Stimulated activated CD4-positive, alpha-beta T cell treated with anti-CD3 and anti-CD28 coated beads, Interleukin-1b, Interleukin-23, amount 100 ng/mL, for 1 hour (primary cell): ENCODE measurements at places on chromosomes 4 and X.

DNA sequence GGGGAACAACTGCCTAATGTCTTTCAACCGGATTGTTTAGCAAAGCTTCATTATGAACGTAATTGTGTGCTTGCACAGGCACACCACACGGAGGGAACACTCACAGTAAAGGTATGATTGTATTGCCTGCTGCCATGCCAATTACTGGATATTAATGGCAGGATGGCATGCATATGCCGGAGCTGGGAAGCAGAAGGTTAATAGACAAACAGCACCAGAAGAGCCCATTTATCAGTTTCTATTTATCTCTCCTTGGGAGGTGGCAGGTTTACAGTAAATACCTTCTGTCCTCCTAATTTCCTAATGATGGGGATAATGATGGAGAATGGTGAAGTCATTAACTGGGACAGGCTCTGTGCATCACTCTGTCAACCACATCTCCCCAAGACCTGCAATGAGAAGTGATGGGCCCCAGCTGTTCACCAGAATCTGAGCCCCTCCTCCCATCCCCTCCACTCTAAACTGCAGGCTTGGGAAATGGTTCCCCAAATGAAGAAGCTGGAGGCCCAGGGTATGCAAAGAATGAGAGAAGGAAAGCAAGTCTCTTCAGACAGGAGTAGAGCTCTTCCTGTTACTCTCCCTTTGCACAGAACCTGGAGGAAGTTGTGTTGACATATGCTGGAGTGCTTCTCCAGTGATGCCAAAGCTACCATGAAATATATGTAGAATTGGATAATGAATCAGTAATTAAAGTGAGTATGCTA, 160.8 kb downstream of the NAA11 start:
- DNase-seq: no peak

- no peak for DNase-seq
These were observed 16.4 kb downstream of the ZNF732 start for GRCh38 chr4:288891-289290.

DNA sequence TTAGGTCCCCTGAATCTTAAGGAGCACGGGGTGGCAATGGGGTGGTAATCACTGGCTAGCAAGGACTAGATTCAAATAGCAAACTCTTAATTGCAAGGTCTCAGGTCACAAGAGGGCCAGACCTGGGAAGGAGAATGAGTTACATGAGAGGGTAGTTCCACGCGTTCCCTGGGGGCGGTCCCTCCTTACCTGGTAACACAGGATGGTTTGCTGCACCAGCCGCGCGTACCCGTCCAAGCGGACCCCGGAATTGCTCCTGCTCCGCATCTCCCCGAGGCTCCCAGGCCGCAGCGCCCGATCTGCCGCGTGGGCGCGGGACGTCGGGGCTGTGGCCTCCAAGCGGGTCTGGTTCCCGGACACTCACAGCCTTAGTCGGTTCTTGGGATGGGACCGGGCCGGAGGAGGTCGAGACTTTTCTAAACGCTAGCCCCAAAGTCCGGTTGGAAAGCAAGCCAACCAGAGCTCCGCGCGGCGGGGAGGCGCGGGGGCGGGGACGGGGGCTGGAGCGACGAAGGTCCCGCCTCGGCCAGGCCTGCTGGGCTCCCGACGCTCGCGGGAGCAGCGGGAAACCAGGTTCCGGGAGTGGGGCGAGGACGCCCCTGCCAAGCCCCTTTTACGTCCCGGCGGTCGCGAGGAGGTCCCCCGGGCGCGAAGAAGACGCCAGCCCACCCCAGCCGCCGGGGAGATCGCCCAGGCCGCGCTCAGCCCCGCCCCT, at the start of gene PHKA2:
Gene PHKA2 (minus strand): TSS at position 449 of the 715 bp plus-strand sequence. CDS start 182 bp downstream, at position 267.
- no peak for DNase-seq

DNA sequence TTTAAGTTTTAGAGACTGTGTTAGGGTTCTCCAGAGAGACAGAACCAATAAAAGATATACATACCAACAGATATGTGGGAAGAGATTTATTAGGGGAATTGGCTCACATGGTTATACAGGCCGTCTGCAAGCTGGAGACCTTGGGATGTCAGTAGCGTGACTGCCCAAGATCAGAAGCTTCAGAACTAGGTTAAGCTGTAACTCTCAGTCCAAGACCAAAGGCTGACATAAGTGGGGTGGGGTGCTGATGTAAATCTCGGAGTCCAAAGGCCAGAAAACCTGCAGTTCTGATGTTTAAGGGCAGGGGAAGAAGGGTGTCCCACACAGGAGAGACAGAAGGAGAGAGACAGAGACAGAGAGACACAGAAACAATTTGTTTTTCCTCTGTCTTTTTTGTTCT, 10.5 kb downstream of the CLDN34 start:
- DNase-seq: no peak

GRCh38 chr4:94668724-94669123, 89.0 kb upstream of the BMPR1B start:
- no peak for DNase-seq

- DNase-seq: no peak
These were observed 17.2 kb upstream of the CENPU start for GRCh38 chr4:184750926-184751584.

DNA sequence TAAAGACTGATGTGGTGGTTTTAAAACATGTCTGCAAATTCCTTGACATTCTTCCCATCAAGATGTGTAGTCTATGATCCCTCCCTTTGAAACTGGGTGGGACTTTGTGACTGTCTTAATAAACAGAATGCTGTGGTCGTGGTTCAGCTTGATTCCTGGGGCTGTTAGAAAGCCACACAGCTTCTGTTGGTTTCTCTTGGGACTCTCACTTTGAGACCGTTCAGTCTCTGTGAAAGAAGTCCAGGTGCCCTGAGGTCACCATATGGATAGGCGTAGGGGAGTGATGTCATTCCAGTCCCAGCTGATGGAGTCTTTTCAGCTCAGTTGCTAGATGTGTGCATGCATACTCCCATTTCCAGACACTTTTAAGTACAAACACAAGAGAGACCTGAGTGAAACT, 216.6 kb downstream of the KDR start:
- no peak for DNase-seq

- DNase-seq: no peak
These were observed 13.8 kb upstream of the TMEM33 start for GRCh38 chr4:41921476-41921875.

DNA sequence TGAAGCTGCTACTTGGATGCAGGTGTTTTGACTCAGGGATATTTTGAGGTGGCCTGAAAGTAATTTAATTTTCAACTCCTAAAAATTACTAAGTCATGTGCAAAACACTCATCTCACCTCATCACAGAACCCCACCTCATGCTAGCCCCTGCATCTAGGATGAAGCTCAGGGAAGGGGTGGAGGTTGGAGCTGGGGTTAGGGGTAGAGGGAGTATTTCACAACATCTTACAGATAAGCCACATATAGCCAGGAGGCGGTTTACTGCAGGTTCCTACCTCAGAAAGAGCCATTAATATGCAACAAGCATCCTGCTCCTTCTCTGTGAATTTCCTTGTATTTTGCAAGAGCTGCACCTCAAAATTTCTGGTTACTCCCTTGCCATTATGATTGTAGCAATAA, 70.5 kb upstream of the TSPAN5 start:
- no peak for DNase-seq

DNA sequence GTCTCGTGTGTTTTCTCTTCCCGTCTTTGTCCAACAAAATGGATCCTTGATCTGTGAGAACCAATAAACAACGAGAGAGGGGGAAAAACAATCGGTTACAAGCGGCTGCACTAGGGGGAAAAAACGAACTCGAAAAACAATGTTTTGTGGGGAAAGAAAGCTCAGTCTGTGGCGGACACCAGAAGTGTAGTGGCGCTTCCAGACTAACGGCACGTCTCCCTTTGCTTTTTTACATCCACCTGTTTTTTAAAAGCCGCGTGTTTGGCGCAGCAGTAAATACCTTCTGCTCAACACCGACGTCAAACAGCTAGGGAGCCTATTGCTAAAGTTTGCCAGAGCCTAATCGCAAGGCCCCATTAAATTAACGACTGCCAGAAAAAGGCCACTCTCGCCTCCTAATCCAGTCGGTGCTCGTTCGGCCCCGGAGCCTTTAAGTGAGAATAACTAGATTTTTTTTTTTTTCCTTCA, 3.3 kb downstream of the NKX6-1 start:
- DNase-seq: no peak

DNA sequence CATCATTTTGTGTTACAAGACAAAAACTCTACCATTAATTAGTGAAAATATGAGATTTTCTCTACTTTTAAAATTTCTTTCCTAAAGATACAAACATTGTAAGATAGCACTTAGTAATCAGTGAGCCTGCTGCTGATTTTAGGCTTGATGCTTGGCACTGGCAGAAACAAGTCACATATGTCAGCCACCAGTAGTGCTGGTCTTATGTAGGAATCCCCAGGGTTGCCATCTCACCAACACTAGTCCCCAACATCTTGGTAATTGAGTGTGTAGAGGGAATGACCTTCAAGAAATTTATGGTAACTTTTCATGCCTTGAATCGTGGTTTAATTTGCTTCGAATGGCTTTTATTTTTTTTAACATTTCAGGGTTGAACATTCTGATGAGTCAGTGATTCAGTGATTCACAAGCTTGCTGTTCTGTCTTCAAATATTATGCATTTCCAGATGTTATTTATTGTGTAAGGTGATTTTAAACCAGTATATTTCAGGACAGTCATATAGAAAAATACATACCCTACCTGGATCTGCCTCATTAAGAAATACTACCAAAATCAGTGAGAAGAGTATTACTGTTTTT, 11.9 kb downstream of the EXOC1 start:
- no peak for DNase-seq

GRCh38 chrX:71542825-71543224, 9.9 kb downstream of the OGT start:
- no peak for DNase-seq

DNA sequence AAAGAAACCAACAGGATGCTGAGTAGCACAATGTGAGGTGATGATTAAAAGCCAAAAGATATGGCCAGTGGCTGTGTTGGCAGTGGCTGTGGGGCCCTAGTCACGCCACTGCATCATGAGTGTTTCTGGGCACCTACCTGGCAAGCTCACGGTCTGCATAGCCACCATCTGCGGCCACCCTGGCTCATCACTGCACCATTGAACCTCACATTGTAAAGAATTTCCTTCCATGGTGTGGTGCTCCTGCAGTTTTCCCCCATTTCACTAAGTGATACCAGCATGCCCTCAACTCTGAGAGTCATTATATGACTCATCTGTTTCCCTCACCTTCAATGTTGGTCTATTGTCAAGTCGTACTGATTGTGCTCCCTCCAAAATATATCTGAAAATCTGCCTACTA, 45.5 kb upstream of the CLNK start:
- no peak for DNase-seq

GRCh38 chr4:22241415-22241814, 274.5 kb downstream of the ADGRA3 start:
- no peak for DNase-seq

DNA sequence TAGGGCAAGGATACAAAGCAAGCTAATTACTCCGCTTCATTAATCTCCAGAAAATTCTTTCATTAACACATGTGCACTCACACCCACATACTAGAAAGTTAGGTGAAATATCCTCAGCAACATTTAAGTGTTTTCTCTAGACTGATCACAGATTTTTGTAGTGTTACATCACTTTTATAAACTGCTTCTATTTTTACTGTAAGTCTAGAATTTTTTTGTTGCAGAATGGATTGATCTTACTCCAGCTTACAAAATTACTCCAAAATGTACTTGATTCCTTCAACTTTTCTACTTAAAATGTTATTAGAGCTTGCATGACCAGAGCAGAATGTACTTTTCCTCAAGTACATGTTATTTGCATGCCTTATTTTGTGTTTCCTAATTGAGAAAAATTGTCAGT, 2325.2 kb downstream of the PCDH7 start:
- no peak for DNase-seq

GRCh38 chrX:119190831-119191230, 45.3 kb upstream of the PGRMC1 start:
- no peak for DNase-seq

- no peak for DNase-seq
These were observed 5.5 kb downstream of the INPP4B start for GRCh38 chr4:142840516-142841123.

GRCh38 chr4:181863856-181864255, 379.3 kb upstream of the TENM3 start:
- DNase-seq: no peak

GRCh38 chr4:86561256-86561655, 32.9 kb upstream of the PTPN13 start:
- DNase-seq: no peak

GRCh38 chr4:69951602-69952001, 13.9 kb downstream of the CSN2 start:
- no peak for DNase-seq

DNA sequence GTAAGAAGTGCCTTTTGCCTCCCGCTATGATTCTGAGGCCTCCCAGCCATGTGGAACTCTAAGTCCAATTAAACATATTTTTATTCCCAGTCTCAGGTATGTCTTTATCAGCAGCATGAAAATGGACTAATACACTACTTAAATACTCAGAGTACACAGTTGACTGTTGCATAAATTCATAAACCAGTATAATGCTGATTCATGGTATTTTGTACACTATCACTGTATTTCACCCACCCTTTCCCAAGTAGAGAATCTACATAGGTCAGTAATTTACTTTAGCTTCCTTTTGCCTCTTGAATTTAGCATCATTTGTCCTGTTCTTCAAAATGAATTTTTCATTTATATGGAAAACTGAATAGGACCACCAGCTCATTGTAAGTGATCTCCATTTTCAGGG, 58.3 kb upstream of the FHDC1 start:
- no peak for DNase-seq
